ENCODE measurements at places on chromosomes 7 and 10.

DNA sequence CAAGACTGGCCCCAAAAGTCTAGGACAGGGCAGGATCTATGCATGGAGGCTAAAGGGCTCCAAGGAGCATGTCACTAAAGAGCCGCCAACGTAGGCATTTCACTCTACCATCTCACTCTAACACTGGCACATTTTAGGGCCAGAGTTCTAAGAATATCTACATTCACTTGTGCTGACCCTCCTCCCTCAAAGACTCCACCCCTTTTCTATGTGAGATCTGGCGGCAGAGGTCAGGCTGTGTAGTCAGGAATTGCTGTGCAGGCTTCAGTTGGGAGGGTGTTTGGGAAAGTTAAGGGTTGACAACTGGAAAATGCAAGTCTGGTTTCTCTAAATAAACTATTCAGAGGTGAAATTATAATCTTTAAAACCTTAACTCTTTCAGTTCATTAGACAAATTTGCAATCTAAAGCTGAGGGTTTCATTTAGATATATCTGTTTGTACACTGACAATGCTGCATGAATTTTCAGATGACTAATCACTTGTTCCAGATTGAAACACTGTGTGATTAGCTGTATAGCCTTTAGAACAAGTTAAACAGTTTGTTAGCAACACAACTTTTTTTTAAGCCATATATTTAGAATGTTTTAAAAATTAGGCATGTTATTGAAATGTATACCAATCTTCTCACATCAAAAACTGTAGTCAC is 18.2 kb downstream of the LMOD2 start:
- DNase-seq: no peak

DNA sequence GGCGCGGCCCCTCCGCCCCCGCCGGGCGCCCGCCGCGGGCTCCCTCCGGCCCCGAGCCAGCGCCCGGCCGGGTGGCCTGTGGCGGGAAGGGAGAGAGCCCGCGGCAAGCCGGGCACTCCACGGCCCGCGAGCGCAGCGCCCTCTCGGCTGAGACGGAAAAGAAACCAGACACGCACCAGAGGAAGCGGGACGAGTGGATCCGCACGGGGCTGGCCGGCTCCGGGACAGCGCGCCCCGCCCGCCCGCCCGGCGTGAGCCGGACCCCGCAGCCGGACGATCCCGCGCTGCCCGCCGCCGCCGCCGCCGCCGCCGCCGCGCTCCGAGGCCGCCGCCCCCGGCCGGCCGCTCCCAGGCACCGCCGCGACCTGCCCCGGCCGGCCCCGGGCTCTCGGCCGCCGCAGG is 300 bp downstream of the ARHGAP21 start:
- no peak for DNase-seq

GRCh38 chr10:58992830-58993460 is 183.5 kb upstream of the PHYHIPL start:
- DNase-seq: no peak

DNA sequence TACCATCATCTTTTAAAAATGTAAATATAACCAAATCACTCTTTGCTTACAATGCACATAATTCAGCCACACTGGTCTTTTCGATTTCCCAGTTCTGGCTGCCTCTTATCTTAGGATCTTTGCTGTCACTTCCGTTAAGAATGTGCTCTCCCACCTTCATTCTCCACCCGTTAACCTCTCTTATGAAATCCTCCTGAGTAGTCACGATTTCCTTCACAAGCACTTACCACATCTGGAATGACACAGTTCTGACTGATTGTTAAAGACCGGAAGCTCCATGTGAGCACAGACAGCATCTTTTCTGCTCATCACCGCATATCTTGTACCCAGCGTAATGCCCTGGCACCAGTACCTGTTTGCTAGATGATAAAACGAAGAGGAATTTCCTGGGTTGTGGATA is 84.3 kb downstream of the CUL2 start:
- DNase-seq: no peak

- no peak for DNase-seq
Observed at GRCh38 chr7:113831556-113831955, 87.3 kb downstream of the PPP1R3A start.

GRCh38 chr10:8811201-8811600 is 756.7 kb downstream of the GATA3 start:
- DNase-seq: no peak

DNA sequence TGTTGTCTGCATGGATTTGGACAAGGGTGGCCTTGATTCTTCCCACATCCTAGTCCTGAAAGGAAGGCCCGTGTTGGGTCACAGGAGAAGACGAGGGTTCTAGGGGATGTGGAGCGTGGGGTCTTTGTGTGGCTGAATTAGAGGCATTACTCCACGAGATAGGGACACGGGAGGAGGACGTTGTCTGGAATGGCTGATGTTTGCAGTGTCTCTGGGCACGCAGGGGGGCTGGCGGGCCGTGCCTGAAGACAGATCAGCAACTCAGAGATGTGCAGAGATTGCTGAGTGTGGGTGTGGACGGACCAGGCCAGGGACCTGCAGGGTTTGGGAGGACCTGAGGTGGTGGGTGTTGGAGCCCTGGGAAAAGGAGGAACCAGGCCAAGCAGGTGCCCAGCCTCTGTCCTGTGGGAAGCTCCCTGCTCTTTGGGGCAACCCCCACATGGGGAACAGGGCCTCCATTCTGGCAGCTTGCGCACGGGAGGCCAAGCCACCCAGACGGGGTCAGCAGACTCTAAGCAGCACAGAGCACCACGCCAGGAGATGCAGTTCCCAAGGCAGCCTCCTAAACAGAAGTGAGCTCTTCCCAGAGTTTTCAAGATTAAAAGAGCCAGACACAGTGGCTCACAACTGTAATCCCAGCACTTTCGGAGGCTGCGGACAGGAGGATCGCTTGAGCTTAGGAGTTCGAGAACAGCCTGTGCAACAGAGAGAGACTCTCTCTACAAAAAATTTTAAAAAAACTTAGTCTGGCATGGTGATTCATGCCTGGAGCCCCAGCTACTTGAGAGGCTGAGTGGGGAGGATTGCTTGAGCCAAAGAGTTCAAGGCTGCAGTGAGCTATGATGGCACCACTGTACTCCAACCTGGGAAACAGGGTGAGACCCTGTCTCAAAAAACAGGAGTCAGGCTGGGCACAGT is 71.0 kb upstream of the GTF2I start:
- DNase-seq: no peak

GRCh38 chr7:1424041-1424440 is 35.2 kb downstream of the MICALL2 start:
- no peak for DNase-seq

DNA sequence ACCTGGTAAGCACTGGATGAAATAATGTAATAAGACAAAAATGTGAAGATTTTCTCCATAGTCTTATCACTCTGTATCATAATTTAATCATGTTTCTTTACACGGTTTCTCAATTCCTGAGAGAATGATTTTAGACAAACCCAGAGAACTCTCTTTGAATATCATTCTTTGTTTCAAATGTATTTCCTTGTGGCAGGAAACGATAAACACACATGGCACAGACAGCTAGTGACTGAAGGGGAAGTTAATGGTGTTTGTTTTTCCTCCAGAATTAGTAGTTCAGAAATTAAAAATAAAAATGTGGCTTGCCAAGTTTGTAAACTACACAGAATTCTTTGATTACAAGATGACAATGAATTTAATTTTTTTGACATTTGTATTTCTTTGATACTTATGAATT is 163.7 kb upstream of the PRPS1L1 start:
- DNase-seq: no peak

DNA sequence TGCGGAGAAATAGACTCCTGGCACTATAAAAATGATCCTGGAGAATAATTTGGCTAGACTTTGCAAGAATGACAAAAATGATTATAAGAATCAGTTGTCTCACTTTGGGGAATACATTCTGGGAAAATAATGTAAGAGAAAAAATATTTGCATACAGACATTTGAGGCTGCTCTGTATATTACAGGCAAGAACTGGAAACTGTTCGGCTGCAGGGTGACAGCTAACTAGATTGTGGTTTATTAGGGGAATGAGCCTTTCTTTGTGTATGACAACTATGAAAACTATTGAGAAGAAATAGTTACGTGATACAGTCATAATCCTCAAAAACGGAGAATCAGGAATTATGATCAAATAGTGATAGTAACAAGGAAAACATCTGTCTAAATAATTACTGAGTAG is 8.6 kb downstream of the TRIM56 start:
- DNase-seq: no peak

DNA sequence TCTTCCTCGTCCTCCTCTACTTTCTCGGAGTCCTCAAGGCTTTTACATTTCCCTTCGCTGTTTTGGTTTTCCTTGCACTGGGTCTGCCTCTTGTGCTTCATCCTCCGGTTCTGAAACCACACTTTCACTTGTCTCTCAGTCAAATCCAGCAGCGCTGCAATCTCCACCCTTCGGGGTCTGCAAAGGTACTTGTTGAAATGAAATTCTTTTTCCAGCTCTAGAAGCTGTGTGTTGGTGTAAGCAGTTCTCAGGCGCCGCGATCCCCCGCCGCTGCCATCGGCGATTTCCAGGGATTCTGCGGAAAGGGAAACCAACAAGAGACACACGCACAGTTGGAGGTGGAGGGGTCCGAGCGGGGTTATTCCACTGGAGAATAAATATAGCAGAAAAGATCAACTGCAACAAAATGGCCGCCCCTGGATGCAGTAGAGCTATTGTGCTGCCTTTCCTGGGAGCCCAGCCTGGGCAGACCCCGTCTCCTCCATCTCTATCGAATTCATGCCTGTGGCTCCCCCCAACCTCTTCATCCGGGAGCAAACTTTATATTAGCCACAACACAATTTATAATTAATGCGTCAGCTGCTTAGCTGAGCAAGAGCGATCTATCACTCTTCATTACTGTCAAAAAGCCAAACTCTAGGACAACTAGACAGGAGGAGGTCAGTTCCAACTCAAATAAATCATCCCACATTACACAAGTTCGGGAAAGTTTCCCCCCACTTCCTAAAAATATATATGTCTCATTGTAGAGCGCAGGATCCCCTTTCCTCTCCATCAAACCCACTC is 1.1 kb downstream of the HOXA2 start:
- no peak for DNase-seq

DNA sequence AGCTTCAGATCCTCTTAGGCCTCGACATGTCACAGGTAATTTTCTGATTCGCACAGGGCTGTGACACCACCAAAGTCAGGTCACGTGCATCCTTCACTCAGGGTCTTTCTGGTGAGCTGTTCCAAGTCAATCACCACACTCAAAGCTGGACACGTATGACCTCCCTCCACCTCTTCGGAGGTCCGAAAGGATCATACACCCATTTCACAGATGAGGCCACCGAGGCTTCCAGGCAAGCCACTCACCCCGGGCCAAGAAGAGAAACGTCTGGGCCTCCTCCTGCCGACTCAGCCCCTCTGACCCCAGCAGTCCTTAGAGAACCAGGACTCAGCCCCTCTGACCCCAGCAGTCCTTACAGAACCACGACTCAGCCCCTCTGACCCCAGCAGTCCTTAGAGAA is 74.6 kb downstream of the FOXL3 start:
- DNase-seq: no peak

DNA sequence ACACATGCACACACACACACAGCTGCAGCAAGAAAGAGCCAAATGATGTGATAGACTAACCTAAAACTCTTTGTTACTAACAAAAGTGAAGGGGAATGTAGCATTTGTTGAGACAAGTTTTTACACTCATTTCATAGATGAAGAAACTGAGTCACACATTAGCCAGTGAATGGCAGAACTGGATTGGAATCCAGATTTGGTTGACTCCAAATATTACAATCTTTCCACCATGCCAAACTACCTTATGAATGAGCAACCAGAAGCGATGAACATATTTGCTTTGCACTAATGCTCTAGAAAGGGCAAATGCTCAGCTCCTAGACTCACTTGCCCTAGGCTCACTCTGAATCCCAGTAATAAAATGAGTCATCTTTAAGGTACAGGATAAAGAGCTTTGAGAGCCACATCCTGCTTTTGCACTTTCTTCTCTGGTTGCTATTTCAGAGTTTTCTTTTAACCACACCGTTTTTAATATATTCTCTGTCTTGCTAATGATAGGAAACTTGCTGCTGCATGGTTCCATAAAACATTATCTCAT is 111.9 kb downstream of the GPAM start:
- DNase-seq: no peak

- no peak for DNase-seq
Observed at GRCh38 chr7:36506820-36507219, 117.2 kb downstream of the ANLN start.

DNA sequence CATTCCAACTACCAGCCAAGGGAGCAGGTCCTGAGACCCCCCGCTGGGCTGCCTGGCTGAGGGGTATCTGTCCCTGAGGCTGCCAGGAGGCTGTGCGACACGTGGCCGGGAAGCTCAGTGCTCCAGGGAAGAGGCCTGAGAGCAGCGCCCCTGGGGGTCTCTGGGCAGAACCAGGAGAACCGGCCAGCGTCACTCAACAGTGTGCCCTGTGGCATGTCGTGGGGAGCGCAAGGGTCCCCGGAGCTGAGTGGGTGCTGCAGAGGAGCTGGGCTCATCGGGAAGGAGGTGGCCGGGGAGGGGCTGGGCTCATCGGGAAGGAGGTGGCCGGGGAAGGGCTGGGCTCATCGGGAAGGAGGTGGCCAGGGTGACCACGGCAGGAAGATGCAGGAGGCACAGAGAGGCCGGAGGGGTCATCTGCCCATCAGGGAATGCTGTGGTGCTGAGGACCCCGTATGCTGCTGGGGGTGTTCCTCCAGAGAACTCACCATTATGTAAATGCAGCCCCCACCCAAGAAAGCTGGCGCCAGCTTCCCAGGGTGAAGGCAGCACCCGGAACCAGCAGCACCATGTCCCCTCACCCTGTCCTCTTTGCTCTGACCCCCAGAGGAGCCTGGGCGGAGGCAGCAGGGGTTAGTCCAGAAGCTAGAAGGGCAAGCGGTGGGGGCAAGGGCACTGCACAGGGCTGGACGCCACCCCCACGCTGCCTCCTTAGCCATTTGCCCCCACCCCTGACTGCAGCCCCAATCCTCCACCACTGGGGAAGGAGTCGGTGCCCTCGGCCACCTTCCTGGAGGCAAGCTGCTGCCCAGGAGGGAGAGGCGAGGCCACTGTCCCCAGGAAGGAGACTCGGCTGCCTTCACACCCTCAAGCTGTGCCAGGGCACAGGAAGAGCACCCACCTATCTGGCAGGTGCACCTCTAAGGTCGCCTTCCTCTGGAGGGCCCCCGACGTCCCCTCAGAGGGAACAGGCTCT is 33.3 kb downstream of the CALML3 start:
- no peak for DNase-seq

- DNase-seq: no peak
Observed at GRCh38 chr10:116728526-116729096, 13.8 kb downstream of the HSPA12A start.

- DNase-seq: no peak
Observed at GRCh38 chr10:72295330-72295910, 21.7 kb downstream of the DDIT4 start.

DNA sequence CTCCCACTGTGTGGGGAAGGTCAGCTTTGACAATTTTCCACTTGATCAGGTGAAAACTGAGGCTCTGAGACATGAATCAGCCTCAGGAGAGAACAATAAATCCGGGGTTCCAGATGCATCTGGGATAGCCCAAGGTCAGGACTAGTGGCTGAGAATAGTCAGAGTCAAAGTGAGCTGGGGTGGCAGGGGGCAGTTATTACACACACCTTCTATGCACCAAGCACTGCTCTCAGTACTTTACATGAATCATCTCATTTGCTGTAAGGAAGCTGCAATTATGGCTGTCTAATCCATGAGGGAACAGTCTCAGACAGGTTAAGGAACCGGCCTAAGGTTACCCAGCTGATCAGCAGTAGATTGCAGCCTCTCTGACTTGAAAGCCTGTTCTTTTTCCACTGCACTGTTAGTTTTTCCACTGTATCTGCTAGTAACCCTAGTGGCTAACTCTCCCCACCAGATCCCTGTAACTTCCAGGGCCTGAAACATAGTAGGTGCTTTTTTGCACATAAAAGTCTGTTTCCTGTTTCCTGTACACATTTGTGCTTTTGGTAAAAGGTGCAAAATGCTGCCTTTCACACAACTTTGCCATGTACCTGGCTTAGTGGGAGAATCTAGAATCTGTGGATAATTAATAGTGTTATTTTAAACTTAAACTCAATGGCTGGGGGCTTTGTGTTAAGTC is 125.9 kb downstream of the EMX2 start:
- no peak for DNase-seq
